AG04449 (cell line): ENCODE measurements at places on chromosomes 16 and 17.

DNA sequence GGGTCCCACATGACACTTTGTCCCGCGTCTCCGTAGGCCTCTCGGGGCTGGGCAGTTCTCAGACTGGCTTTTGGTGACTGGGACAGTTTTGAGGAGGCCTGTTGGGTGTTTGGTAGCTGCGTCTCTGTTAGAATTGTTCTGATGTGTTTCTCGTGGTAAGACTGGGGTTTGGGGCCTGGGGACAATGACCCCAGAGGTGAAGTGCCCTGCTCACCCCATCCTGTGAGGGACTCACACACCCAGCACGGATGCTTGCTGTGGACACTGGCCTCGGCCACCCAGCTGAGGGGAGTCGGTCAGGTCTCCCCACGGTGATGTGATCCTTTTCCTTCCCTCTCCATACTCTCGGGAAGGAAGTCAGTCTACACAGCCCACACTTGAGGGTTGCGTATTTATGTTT lies 50.3 kb downstream of the METRNL start:
- no peak for DNase-seq

DNA sequence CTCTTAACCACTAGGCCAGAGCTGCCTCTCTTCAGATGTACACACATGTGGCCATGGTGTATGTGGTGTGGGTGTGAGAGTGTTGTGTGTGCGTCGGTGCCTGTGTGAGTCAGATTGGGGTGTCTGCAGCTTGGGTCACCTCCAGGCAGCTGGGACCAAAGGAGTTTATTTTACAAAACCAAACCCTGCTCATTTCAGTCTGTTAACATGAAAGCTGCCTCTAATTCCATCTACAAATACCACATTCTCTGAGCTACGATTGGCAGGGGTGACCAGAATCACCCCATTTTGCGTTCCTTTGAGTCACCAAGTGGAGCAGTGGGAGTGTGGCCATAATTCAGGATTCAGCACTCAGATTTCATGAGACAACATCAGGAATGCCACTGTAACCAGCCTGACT lies 105.3 kb downstream of the IRX5 start:
- DNase-seq, result no peak

GRCh38 chr16:81796583-81797346 lies 17.7 kb downstream of the PLCG2 start:
- DNase-seq, result no peak

DNA sequence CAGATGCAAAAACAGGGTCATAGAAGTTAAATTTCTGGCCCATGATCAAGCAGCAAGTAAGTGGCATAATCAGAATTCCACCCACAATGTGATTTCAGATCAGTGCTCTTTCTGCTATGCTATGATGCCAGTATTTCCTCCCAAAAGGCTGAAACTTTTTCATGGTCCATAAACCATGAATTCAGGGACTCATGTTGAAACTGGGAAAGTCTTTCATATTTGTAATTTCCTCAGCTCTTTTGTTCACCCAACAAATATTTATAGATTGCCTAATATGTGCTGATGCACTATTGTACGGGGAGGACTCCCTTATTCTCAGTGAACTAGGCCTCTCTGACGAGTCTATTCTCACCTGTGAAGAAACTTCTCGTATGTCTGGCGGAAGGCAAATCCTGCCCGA lies 156.3 kb downstream of the MYO1D start:
- DNase-seq, result no peak

GRCh38 chr17:33858682-33859081 lies 396.4 kb upstream of the CCL2 start:
- no peak for DNase-seq

GRCh38 chr16:56600398-56600999 lies 7.9 kb upstream of the MT2A start:
- no peak for DNase-seq

DNA sequence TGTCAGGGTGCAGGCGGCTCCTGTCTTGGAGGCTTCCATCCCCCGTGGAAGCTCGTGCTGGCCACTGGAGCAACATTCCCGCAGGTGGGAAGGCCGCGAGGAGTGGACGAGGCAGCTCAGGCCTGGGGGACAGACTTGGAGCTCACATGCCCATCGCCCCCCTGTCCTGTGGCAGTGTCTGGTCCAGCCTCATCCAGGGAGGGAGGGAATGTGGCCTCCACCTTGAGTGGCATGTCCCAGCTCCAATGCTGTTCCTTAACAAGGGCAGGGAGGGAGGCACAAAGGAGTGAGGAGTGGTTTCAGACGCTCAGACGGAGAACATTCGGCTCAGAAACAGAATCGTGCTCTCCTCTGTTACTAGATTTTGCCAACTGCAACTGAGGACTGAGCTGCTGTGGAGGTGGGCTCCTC lies 159.4 kb upstream of the CHMP6 start:
- no peak for DNase-seq

DNA sequence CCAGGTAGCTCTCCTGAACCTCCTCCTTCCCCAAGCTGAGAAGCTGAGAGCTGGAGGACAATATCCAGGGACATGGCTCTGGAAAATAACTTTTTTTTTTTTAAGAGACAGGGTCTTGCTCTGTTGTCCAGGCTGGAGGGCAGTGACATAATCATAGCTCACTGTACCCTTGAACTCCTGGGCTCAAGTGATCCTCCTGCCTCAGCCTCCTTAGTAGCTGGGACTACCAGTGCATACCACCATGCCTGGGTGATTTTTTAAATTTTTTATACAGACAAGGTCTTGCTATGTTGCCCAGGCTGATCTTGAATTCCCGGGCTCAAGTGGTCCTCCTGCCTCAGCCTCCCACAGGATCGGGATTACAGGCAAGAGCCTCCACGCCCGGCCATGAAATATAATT lies 6.2 kb downstream of the SLC46A1 start:
- DNase-seq, result no peak

DNA sequence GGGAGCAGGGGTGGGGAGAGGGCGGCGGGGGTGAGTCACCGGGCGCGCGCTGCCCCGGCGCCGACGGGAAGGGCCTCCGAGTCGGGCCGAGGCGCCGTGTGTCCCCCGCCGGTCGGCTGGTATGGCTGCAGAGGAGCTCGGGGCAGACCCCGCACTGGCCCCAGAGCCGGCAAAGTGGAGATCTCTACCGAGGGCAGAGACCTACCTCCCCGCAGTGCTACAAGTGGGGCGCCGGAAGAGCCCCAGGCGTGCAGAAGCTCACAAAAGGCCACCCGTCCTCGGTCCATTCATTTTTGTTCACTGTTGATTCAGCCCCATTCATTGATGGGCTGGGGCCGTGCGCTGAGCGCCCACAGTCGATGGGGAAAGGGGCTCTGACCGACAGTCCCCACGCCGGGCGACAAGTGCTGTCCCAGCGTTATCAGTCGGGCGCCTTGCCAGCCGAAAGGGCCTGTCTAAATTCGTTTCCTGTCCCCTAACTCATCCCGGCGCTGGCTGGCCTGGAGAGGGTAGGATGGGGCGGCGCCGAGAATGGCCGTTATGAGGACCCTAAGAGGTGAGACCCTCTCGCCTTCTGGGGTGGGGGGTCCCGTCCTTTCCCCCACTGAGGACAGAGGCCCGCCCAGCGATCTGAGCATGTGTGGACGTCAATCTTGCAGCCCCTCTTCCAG lies 709 bp upstream of the ENO3 start:
- no peak for DNase-seq

- no peak for DNase-seq
These were observed 76.0 kb downstream of the ZNF778 start for GRCh38 chr16:89293276-89294143.

DNA sequence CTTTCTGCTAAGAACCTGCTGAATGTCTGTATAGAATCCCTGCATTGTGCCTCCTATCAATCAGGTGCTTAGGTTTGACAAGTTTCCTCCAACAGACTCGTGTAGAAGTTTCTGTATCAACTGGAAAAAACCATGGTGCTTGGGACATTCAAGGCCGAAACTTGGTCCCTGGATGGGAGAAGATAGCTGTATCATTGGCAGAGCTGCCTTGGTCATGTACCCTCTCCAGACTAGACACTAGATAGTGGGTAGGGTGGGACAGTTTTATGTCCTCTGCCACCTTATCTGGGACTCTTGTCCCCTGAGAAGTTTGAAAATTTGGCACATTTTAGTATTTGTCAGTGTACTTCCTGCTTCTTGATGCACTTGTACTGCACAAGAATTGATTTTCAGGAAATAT lies 520.8 kb downstream of the WWOX start:
- no peak for DNase-seq

- no peak for DNase-seq
These were observed 696.7 kb downstream of the MAF start for GRCh38 chr16:78903843-78904242.

- DNase-seq, result no peak
These were observed 18.4 kb downstream of the FA2H start for GRCh38 chr16:74756203-74756602.

GRCh38 chr17:65679165-65679845 lies 117.9 kb upstream of the AXIN2 start:
- no peak for DNase-seq

DNA sequence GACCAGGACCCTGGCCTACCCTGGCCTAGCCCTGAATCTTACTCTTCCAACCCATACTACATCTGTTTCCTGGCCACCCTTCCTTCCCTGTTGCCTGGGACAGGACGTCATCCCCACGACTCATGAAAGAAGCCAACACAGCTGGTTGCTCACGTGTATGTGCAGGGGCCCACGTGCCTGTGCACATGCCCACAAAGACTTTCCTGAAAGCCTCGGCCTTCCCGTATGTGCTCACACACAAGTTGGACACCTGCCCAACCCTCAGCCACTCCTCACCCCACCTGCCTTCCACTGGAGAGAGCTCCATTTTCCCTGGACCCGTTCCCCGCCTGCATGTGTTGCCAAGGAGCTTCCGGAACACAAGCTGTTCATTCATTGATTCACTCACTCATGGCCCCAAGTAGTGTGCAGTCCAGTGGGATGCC lies 7.0 kb downstream of the PLXDC1 start:
- no peak for DNase-seq

GRCh38 chr16:57998486-57998885 lies 2.0 kb downstream of the ZNF319 start:
- no peak for DNase-seq

- no peak for DNase-seq
These were observed 3.6 kb downstream of the C17orf58 start for GRCh38 chr17:67992548-67993152.

DNA sequence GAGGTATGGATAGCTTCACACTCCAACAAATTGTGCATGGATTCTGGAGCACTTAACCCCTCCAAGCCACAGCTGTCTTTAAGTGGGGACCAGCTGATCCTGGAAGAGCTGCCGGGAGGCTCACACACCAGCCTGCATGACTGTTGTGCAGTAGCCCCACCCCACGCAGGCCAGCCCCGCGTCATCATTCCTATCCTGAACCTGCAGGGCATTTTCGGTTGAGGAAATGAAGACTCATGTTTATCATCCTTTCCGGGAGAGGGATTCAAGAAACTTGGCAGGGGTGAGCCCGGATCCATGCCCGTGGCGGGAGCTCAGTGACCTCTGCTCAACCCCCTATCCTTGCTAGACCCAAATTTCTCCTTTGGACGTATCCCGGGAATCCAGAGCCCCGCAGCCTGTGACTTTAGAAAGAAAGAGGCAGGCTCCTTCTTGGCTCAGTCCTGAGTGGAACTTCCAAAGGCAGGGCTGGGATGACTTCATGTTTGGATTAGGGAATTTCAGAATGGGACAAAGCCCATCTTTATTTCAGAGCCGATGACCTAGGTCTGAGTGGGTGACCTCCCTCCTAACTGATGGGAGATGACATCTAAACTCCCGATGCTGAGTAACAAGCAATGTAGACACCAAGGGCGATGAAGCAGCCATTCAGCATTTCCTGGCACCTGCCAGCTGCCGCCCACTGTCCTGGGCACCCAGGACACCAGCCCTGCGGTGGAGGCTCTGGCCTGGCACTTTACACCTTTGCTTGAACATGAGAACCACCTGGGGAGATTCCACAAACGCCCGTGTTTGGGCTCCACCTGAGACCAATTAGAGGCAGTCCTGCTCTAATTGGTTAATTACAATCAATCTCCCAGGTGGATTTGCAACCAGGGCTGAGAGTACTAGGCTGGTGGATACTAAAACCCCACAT lies 43.3 kb upstream of the CMIP start:
- no peak for DNase-seq

DNA sequence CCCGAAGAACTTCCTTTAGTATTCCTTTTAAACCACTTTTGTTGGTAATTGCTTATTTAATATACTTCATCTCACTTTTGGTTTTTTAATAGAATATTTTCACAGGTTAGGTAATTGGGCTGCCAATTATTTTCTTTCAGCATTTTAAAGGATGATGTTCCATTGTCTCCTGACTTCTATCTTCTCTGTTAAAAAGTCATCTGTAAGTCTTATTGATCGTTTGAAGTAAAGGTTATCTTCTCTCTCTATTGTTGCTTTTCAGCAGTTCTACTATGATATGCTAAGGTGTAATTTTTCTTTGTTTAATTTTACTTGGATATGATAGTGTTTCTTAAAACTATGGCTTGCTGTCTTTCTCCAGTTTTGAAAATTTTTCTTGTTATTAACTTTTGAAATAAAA lies 307.5 kb downstream of the MAP2K4 start:
- DNase-seq, result no peak
